ENCODE measurements at places on chromosomes 2 and 18.

DNA sequence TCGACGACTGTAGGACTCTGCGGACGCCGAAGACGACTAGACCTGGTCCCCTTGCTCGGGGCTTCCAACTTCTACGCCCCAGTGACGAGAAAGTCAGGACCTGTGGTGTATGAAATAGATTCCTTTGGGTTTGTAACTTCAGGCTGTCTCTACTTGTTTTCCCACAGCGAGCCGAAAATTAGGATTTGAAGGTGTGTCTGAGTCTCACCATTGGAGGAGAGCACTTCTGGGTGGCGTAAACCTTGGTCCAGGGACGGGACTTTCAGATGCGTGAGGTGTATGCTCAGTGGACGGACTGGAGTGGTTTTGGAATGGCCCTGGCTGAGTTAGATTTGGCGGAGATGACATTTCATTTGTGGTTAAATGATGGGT lies 1.3 kb downstream of the BIRC6 start:
- DNase-seq, result no peak

- DNase-seq, result no peak
These were observed 24.4 kb upstream of the YPEL5 start for GRCh38 chr2:30122362-30122761.

DNA sequence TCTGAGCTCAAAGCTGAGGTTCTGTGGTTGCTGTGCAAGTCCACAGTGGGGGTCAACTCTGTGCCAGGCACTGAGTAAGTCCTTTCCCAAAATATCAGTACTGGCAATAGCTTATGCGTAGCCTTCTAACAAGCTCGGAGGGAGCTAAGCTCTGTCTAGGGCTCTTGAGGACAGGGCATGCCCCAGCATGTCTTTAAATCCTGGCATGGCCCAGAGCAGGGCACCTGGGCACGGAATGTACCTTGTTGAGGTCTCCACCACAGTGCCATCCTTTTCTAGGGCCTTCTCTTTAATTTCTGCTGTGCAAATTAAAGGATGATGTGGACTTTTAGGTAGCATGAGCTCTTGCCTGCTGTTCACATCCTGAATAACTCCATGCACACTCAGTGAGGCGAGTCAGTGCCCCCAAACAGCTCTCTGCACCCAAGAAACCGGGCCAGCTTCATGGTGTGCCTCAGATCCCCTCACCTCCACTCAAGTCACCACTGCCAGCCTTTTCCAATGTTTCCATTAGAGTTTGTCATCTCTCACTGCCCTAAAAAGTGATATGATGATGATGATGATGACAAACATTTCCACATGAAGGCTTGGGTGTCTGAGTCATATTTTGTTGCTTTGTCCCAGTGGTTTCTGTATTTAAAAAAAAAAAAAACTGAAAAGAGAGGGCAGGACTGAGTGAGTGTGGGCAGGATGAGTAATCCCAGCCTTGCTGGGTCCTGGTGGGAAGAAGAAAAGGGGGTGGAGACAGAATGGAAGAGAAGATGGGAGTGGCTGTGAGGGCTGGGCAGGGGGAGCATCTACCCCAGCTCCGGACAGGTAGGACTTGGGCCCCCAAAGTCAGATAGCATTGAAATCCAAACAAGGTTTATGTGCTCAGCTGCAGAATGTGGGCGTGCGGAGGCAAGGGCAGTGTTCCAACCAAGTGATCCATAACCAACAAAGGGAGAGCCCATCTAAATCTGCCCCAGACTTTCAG lies 78.9 kb downstream of the ZBTB7C start:
- no peak for DNase-seq

GRCh38 chr2:134679745-134680144 lies 39.1 kb downstream of the TMEM163 start:
- DNase-seq, result peak; percentile 57

Data from T-helper 1 cell (primary cell).